ENCODE measurements at places on chromosomes 4 and X. TPM values are rescaled to one million over a fixed set of nuclear protein-coding genes. Genes with fewer than 3 reads are reported as not detected.

DNA sequence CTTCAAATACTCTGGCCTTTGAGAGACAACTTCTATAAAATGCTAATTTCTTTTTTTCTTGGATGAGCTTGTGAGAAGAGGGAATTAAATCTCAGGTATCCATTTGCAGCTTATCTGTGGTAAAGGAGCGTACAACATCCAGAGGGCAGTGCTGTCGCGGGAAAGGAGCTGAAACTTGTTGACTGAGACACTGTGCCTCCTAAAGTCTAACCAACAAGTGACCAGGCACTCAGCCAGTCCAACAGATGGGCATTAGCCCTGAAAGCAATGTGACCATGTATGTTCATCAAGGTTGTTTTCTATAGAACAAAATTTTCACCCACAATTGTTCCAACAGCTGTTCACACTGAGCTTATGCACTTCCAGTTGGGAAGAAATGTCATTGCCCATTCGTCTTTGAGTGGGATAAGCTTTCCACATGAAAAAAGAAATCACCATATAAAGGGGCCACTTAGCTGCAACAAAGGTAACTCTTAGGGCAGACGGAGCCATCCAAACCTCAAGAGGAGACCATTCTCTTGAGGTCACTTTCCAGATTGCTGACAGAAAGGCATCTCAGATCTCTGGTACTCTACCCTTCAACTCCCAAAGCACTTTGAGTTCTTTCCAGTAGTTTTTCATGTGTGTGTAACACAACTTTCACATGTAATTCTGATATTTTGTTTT lies 244.8 kb upstream of the NEIL3 start:
- DNase-seq: no peak

DNA sequence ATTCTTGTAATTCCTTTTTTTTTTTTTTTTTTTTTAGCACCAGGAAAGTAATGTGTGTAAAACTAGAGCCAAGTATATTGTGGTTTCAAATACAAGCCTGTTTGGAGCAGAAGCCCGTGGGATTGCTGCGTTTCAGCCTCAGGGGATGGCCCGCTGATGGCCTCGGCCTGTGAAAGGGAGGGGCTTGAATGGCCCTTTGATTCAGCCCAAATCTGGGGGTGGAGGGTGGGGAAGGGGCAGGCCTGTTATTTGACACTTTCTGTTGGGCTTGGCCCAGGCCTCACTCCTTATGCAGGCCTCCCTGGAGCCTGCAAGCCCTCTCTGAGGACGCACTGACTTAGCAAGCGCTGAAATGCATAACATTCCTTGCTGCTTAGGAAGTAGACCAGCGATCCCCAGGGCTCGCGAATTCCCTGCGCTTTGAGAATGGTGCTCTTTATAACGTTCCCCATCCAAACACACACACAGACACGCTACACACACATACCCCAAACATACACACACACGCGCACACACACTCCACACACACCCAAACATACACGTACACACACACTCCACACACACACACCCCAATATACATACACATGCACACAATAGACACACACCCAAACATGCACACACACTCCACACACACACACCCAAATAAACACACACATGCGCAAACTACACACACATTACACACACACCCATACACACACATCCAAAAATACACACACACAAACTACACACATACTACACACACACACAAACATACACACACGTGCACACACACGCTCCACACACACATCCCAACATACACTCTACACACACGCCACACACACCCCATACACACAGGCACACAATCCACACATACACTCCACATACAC lies 29.6 kb downstream of the TLR10 start:
- peak; percentile 94 for DNase-seq

The GPR34 gene
- 6.3 TPM for polyA plus RNA-seq

The SLBP gene
- 68.3 TPM for polyA plus RNA-seq

- peak; percentile 9 for DNase-seq
Measured at GRCh38 chrX:8783097-8783713, 18.0 kb downstream of the FAM9A start.

DNA sequence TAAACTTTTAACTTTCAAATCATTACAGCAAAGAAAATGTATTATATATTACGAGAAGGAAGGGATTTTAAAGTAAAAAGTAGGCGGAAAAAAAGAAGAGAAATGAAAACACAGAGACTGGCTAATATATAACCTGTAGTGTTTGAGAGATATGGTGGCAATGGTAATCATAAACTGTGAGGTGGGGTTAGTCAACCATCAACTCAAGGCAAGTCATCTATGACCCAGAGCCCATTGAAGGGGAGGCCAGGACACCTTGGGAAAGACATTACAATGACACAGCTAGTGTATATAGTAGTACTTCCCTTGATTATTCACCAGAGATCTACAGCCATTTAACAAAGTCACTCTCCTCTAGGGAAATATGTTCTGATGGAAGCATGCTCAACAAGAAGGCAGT lies 423.9 kb upstream of the PITX2 start:
- DNase-seq: no peak

The ITIH6 gene
- polyA plus RNA-seq: not detected

DNA sequence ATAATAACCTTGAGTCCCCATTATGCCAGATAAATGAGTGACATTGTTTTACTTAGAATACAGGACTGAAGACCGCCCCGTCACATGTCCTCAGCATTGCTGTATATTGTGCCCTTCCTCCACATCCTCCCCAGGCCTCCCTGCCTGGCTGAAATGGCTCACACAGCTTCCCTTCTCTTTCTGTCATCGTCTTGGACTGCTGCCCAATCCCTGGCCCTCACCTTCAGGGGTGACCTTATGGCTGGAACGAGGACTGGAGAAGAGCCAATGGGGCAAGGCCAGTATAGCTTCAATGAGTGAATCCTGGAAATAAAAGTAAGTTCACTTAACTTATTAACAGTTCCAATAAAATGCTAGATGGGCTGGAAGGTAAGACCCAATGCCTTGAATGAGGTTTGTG lies 2.7 kb downstream of the KCNE5 start:
- no peak for DNase-seq

The SPANXN3 gene
- not detected for polyA plus RNA-seq

DNA sequence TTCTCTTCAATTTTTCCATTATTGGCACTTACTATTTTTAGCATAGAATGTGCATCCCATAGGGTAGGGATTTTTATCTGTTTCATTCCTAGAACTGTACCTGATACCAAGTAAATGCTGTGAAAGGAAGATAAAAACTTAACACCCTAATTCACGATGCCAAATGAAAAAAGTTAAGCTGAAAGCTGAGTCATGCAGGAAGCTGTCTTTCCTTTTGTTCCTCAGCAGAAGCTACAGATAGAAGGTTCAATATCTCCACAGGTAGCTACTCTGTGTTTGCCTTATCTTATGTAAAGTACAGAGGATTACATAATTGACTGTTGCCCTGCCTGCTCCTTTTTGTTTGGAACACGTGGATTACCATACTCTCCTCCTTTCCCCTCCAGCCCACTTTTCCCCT lies 77.0 kb downstream of the LRP2BP start:
- no peak for DNase-seq

GRCh38 chr4:190020790-190021717 lies 6.0 kb downstream of the FRG2 start:
- DNase-seq: peak; percentile 27

The TCEAL7 gene
- 32.4 TPM for polyA plus RNA-seq

The ARHGAP4 gene
- 17.1 TPM for polyA plus RNA-seq

DNA sequence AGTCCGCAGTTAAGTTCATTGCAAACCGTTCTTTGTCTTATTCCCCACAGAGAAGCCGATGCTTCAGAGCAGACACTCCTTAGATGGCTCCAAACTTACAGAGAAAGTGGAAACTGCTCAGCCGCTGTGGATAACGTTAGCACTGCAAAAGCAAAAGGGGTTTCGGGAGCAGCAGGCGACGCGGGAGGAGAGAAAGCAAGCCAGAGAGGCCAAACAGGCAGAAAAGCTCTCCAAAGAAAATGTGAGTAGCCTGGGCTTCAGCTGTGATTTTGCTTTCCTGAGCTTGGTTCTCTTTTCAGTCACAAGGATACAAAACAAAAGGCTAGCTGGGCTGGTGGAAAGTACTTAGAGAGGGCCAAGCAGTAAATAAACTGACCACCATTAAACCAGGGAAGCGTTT lies 64.0 kb downstream of the AASDH start:
- no peak for DNase-seq

The MAGEB2 gene
- not detected for polyA plus RNA-seq

The NDNF gene
- 96.1 TPM for polyA plus RNA-seq

DNA sequence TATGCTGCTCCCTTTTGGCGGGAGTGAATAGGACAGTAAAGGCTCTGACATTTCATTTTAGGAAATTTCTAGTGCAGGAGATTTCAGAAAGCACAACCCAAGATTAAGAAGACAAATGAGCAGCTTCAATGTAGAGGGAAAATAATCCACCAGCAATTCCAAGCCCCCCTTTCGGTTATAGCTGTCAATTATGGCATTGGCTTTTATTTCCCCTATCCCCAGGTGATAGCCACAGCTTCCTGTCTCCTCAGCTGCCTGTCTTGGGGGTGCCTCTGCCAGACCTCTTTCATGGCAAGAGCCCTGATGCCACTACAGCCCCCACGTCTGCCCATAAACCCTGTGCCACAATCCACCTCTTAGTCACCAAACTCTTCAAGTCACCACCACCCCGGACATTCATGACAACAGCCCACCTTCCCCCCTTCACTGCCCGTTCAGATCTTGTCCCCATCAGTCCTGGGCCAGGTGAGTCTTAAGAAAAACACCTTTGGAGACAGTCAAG lies 48.4 kb upstream of the CLNK start:
- no peak for DNase-seq

DNA sequence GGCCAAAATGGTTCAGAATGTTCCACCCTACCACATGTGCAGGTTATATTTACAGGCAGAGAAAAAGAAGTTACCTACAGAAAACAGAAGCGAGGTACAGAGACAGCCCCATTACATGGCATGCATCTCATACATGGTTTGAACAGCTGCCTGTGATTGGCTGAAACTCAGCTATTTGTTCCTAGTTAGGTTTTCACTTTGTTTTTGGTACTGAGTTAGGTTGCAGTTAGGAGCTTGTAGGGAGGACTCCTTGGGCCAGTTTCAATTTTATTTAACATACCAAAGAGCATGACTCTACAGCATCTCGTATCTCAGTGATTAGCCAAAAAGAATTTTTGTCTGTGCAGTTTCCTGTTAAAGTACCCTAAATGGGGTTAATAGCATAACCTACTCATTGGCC lies 392.0 kb downstream of the MAPK10 start:
- DNase-seq: no peak

The LDB2 gene
- polyA plus RNA-seq: 72.5 TPM

The KCNIP4 gene
- 4.9 TPM for polyA plus RNA-seq

DNA sequence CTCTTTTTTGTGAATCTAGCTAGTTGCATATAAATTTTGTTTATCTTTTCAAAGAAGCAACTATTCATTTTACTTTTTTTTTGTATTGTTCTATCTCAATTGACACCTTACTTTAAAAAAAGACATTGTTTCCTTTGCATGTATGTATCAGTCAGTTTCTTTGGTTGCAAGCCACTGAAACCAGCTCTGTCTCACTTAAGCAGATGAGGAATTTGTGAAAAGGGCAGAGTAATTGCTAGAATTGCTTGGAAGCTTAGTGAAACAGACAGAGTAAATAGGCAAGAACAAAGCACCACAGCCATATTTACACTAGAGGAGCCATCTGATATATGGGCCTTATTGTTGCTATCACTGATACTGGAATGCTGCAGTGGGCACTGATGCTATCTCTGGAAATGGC lies 231.4 kb upstream of the KLF8 start:
- no peak for DNase-seq

GRCh38 chrX:153190381-153190780 lies 11.3 kb downstream of the MAGEA1 start:
- DNase-seq: no peak

- no peak for DNase-seq
Measured at GRCh38 chr4:70600977-70601376, 8.9 kb downstream of the AMBN start.

- no peak for DNase-seq
Measured at GRCh38 chrX:24166078-24166477, 16.5 kb downstream of the ZFX start.

The NR3C2 gene
- polyA plus RNA-seq: 21.4 TPM

DNA sequence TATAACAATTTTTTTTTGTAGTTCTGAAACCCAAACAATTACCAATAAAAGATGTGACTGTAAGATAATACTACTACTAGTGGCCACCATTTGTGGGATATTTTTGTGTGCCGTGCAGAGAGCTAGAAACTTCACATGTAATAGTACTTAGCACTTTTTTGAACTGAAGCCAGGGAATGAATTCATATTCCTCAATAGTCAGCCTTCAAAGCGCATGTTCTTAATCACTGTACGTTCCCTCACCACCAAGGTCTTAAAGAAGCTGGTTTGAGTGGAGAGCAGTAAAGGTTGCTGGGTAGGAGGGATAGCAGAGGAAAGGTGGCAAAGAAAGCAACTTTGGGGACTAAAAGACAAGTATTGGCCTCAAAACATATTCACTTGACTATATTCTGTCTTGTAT lies 9.6 kb upstream of the RUFY3 start:
- no peak for DNase-seq

GRCh38 chr4:133379681-133380438 lies 230.8 kb downstream of the PCDH10 start:
- no peak for DNase-seq

The SLITRK4 gene
- 1.6 TPM for polyA plus RNA-seq

GRCh38 chr4:168765726-168766125 lies 244.3 kb downstream of the CBR4 start:
- no peak for DNase-seq

The SCOC gene
- polyA plus RNA-seq: 111 TPM

The TMEM271 gene
- not detected for polyA plus RNA-seq

GRCh38 chrX:9642270-9642995 lies 123.2 kb downstream of the GPR143 start:
- no peak for DNase-seq

DNA sequence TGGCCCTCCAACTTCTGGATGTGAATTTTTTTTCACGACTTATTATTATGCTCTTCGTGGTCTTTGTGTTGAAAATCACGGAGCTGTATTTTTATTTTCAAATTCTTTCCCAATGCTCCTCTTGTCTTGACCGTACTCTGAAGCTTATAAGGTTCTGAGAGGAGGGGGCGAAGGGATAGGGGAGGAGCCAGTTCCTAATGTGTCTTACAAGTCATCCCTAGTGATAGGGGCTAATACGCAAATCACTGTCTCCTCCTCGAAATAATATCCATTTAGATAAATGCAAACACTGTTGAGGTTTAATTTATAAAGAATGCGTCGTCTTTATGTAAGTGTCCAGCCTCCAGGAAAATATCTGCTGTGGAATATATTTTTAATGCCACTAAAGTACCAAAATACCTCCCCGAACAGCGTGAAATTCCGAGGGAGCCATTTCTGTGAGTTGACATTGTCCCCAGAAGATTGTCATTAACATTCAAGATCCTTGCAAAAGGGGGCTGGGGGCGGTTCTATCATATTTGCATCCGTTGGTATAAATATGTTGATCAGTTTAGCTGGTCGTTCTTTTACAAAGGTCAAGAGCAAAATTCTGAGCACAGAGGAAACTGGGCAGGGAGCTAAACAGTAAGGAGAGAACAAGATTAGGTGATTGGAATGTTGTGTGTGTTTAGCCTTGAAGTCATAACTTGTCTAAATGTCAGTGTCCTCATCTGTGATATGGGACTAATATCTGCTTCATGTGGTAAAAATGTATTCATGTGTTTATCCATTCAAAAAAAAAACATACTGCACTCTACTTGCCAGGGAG lies 3.7 kb upstream of the FAT1 start:
- DNase-seq: no peak

The SLC38A5 gene
- polyA plus RNA-seq: 68.1 TPM

- peak; percentile 34 for DNase-seq
Measured at GRCh38 chr4:98261405-98262291, 464 bp downstream of the RAP1GDS1 start.

The CNOT6L gene
- 34.6 TPM for polyA plus RNA-seq

The C1QTNF7 gene
- polyA plus RNA-seq: 18.4 TPM
